Muscle of arm (tissue), 14 donors: ENCODE measurements at places on chromosomes 6 and 20. TPM values are rescaled to one million over a fixed set of nuclear protein-coding genes. Genes with fewer than 3 reads are reported as not detected.
A peak's percentile ranks its signal among the peaks of the same experiment; 100 is the strongest.

DNA sequence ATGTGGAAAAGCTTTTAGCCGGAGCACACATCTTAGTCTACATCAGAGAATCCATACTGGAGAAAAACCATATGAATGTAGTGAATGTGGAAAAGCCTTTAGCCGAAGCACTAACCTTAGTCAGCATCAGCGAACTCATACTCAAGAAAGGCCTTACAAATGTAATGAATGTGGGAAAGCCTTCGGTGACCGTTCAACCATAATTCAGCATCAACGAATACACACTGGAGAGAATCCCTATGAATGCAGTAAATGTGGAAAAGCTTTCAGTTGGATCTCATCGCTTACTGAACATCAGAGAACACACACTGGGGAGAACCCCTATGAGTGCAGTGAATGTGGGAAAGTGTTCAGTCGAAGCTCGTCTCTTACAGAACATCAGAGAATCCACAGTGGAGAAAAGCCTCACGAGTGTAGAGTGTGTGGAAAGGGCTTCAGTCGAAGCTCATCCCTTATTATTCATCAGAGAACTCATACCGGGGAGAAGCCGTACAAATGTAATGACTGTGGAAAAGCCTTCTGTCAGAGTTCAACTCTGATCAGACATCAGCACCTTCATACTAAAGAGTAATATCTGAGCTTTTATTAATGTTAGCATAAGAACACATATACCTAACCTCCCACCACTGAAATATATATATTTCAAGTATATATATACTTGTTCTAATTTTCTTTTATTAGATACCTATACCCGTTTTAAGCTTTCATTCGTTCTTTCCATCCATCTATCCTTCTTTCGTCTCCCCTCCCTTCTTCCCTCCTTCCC is 12.5 kb downstream of the ZNF391 start:
- DNase-seq: no peak

DNA sequence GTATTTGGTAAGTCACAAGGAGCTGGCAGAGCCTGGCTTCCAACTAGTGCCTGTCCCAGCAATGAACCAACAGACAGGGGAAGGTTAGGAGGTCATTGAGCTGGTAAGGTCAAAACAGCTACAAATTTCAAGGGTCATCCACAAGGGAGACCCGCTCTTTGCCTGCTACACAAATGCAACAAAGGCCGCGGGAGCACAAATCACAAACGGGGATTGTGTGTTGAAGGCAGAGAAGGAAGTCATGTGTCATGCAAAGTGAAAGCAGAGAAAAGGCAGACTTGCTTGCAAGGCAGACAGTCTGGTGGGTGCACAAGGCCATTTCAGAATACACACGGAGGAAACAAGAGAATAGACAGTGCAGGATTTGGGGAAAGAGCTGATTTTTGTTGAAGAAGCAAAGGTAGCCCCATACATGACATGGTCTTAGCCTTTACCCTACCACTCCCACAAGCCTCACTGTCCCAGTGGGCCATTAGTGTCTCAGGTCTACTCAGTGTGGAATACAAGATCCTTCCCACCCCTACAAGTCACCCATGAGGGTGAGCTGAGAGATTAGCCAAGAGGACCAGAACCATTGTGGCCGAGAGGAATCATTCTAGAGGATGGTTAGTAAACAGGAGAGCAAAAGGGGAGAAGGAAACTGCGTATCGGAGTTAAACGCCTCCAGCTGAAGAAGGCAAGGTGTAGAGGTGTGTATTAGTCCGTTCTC is 18.1 kb upstream of the SAMHD1 start:
- no peak for DNase-seq

DNA sequence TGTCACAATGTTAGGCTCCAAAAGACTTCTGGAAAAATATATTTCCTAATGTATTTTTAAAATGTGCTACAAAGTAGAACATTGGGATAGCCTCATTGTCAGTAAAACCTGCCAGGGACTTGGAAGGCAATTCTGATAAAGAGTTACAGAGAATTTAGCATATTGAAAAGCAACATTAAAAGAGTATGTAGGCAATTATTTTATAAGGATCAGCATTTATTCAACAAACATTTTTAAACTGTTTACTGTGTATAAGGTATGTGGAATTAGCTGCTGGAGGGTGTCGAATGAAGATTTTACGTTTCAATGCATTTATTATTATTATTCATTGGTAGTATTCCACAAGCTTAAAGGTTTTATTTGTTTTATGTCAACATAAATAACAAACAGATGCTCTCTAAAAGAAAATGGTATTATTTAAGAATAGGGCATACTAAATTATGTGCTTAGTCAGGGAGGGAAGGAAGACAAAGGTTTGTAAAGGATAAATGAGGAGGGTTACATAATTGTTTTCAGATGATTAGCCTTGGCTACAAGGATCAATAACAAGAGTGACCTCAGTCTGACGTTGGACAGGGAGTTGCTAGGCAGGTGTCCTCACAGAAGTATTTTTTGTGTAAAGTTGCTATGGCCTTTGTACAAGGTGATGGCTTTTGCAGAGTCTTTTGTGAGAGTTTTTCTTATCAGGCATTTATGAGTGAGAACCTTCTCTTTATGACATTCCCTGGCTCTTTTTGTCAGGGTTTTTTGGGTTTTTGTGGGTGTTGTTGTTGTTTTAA is 313.4 kb upstream of the PLCB4 start:
- DNase-seq: no peak

Gene CALHM4
- polyA plus RNA-seq: not detected

DNA sequence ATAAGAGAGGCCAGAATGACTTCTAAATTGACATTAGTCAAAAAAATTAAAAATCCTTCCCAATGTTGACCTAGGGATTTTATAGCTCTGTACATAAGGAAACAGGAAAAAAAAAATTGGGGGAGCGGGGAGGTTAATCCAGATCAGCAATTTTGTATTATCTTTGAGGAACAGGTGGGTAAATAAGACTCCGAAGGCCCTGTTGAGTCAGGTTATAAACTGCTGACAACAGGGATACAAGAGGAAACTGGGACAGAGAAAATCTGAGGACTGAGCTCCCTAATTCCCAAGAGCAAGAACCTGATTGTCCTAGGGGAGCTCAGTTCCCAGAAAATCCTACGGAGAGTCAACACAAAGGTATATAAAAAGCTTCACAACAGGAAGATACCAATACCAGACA is 26.8 kb upstream of the CRIP3 start:
- DNase-seq: no peak

- peak; percentile 72 for DNase-seq
These were observed 99.1 kb downstream of the HIVEP2 start for GRCh38 chr6:142845624-142846458.

DNA sequence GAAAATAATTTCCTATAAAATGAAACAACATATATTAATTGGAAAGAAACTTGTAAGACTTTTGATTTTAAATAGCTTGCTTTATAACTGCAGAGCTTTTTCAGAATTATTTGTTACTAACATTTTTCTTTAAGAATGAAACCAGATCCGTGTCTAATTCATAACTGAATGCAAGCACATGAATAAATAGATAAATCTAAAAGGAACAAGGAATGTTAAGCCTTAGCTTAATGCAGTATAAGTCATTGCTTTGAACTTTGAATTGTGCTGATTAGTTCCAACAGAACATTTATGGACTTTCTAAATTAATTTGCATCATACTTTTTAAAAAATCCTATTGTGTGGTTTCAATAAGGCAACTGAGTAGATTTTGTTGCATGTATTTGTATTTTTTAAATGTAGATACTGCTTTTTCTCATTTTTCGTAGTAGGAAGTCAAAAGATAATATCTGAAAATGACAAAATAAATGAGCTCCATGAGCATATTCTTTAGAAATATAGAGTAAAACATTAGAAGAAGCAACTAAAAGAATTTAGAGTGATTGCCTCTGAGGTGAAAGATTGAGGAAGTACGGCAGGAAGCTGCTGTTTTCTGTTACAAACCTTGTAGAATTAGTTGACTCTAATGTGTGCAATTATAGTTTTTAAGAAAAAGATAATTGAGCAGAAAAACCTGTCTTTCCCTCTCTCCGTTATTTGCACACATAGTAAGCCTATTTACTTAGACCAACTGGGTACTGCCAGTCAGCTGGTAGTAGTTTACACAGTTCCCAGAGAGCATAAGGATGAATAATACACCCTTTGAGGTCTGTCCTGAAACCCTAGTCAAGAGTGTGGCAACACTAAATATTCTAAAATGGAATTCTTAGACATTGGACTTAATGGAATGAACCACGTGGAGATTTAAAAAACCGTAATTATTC is 32.6 kb upstream of the SLC35D3 start:
- no peak for DNase-seq

DNA sequence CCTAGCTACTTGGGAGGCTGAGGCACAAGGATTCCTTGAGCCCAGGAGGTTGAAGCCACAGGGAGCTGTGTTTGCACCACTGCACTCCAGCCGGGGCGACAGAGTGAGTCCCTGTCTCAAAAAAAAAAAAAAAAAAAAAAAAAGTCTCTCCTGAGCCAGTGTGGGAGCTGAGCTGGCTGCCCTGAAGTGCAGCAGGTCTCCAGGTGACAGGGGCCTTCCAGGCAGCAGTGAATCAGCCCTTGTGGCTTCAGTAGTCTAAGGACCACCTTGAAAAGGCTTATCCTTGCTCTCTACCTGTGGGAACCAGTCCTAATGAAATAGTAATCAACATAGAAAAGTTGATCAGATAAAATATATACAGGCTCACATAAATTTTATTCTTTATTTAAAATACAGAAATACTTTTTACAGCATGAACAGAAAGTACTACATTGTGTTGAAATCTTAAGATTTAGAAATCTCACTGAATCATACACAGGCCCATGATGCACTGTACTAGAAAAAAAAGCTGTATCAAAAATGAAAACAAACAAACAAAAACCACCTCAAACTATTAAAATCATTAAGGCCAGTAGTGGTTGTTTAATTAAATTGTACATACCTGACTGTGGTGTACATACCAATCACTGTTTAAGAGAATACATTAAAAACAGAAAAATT is 128.9 kb downstream of the SCML4 start:
- DNase-seq: no peak

DNA sequence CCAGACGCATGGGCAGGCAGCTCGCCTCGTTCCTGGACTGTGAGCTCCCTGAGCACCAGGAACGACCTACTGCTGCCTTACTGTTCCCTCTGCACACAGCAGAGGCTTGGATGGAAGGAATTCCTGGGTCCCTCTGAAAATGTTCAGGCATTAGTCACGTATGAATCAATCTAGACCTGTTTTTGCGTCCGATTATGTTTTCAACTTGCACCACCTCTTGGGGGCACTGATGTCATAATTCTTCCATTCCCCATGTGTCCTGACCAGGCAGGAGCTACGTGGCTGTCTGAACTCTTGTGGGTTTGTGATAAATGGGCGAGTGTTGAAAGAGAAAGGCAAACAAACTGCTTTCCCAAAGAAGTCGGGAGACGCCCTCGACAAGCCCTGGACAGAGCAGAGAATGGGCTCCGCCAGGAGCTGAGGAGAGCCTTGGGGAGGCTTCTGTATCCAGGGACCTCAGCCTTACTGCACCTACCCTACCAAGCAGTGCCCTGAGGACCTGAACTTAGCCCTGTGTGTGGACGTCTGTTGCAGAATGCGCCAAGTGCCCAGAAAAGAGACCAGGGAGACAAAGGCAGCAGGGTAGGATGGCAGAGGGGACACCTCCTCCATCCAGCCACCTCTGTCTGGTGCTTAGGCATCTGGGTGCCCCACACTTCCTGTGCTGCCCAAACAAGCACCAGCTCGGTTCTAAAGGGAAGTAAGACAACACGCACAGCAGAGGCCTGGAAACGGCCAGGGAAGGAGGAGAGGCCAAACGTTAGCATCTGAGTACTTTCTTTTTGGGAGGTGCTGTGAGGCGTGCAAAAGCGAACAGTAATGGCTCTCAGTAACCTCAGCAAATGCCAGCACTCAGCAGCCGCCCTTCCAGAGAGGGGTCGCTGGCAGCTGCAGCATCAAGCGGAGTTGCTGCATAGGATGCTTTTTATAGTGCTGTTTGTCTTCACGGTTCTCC is 124.2 kb downstream of the LY86 start:
- DNase-seq: no peak

DNA sequence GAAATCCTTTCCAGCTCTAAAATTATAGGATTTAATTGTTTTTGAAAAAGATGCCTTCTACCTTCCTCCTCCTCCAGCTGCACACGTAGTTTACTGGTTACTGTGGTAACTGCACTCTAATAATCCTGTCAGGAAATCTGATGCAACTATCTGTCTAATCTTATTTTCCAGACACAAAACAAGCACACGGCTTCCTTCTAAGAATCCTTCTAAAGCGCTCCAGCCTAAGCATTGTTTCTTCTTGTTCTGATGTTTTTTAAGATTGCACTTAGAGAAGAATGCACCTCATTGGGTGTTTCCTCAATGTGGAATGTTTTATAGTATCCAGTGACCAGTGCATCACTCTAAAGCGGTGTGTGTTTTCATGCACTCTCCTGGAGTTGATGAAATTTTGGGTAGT is 63.6 kb downstream of the CARMIL1 start:
- DNase-seq: peak; percentile 23
